Stimulated activated CD4-positive, alpha-beta T cell treated with anti-CD3 and anti-CD28 coated beads, Interleukin-15, amount 100 ng/mL, for 48 hours (primary cell): ENCODE measurements at places on chromosomes 1 and 21.

DNA sequence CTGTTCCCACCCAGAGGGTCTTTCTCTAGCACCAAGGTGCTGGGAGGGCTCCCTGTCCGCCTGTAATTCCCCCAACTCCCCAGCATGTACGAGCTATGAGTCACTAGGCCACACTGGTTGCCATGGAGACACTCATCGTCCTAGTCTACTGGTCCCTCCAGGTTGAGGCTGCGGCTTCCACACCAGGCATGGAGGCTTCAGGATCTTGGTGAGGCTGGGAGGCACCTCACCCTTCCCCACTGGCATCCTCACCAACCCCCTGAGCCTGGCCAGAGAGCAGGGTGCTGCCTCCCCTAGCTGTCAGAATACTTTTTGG, 75.6 kb upstream of the KAZN start:
- no peak for DNase-seq

GRCh38 chr1:46544561-46545240, 6.7 kb downstream of the KNCN start:
- no peak for DNase-seq

DNA sequence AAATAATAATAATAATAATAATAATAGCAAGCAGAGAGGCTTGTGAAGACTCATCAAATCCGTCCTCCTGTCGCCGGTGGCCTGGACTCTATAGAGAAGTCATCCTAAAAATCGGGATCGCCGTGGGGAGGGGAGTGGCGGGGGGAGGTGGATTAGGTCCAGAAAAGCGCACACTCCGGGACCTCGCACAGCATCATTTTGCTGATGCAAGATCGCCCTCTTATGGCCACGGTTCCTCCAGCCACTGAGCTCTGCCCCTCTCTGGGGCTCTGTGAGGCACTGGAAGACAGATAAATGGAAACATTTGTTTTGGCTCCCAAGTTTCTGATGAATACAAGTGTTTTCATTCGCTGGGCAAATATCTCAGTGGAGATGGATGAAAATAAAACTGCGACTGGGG, 612.0 kb downstream of the MATN1 start:
- DNase-seq = no peak

DNA sequence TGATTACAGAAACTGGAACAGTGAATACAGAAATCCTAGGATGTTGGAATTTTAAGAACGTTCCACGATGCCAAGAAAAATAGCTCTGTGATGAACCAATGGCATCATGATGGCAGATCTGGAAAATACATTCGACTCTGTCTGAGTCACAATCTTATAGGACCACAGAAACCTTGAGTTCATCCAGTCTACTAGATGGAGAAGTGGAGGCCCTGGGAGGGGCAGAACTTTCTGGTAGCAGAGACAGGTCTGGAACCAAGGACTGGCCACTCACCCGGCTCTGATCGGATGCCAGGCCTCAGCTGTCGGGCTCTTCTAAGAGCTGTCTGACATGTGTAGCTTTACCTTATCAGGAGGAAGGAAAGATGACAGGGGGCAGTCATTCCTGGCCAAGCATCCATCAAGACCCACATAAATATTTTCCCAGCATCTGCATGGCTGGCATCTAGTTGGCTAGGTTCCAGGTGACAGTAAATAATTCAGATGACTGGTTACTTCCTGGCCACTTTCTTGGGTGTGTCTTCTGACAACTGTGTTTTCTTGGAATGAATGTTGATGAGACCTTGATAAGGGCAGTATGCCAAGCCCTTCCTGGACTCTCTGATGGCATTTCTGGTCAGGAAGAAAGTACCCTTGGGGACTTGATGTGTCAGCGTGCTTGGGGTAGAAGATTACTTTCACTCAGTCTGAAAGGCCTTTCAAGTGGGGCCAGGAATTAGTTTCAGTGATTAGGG, 72.6 kb upstream of the TRABD2B start:
- DNase-seq = no peak

DNA sequence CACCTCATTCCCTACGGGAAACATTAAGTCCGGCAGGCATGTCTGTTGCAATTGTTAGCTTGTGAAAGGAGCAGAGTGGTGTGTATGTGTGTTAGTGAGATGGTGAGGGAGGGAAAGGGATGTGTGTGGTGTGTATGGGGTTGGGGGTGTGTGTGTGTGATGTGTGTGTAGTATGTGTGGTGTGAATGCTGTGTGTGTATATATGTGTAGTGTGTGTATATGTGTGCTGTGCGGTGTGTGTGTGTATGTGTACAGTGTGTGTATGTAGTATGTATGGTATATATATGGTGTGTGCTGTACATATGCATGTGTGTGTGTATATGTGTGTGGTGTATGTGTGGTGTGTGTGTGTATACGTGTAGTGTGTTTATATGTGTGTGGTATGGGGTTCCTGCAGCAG, 20.8 kb upstream of the BLACAT1 start:
- no peak for DNase-seq

GRCh38 chr21:36754241-36754898, 55.5 kb downstream of the SIM2 start:
- no peak for DNase-seq

- DNase-seq = no peak
These were observed 218.8 kb upstream of the CAMK1G start for GRCh38 chr1:209364716-209365115.

GRCh38 chr1:18466676-18467075, 14.1 kb upstream of the KLHDC7A start:
- no peak for DNase-seq

DNA sequence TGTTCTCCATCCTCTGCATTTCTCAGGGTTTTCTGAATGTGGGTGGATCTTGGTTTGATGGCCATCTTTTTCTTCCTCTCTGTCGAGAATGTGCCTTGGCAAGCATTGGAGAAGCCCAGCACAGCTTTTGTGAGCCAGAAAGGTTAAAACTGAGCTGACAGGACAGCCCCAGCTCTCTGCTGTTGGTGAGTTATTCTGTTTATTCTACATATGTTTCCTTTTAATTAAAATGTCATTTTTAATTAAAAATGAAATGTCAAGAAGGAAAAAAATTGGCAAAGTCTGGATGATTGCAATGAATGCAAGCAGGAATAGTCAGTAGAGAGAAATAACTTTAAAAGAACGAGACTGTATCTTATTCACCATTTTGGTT, 325.8 kb downstream of the PTBP2 start:
- no peak for DNase-seq

DNA sequence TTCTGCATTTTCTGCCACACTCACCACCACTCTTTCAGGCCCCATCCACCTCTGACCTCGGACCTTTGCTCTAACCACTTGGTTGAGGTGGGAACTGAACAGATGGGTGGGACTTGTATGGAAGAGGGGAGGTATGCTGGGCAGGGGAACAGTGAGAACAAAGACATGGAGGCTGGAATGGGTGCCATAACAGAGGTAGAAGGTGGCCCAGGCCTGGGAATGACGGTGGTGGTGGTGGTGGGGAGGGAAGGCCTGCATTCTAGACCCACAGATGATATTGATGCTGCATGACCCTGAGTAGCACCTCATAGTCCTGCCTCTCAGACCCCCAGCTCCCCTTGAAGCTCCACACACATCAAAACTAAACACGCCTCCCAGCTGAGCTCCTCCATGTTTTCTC, 5.2 kb upstream of the CSF3R start:
- no peak for DNase-seq

DNA sequence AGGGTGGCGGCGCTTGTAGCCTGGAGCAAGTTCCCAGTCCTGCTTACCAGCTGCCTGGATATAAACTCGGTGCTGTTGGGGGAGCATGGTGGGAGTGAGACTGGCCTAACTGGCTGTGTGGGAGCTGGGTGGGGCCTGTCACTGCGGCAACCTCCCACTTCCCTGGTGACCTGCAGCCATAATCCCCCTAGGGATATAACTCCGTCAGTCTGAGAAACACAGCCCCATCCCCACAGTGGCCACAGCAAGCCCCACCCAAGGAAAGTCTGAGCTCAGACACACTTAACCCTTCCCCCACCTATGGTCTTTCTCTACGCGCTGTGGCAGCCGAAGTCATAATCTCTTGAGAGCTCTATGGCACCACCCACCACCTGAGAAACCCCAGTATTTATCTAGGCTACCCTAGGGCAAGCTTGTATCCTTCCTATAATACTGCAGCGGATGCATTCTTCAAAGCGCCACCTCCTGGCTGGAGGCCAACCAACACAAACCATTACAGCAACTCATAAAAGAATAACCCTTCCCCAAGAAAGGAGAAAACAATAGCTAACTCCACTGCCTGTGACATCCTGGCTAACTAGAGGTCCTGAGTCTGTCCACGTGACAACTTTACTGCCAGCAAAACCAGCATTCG, 57.4 kb downstream of the ZNF648 start:
- no peak for DNase-seq

DNA sequence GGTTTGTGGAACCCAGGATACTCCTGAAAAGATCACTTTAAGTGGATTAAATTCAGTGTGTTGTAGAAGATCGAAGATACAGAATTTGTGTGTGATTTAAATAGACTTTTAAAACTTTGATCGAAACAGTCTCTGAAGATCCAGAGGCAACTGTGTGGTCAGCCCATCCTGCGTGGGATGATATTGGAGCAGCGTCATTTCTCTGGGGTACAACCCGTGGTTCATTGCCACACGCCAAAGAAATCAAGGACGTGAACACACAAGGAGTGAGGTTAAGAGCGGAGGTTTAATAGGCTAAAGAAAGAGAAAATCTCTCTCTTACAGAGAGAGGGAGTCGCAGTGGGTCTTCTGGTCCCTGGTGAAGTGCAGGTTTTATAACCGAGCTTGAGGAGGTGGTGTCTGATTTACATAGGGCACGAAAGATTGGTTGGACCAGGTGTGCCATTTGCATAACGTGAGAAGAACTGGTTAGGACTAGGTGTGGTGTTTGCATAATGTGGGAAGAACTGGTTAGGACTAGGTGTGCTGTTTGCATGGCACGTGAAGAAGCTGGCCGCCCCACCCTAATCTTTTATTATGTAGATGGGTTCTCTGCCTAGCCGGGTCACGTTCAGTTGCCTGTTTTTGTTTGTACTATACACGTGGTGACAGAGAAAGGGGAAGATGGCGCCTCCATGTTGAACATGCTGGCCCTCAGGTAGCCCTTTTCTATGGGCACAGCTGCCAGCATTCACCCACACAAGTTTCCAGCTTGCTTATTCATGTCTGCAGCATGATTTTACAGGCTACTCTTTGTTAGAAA, 82.3 kb downstream of the ADSS2 start:
- no peak for DNase-seq

GRCh38 chr1:71015745-71016144, 31.9 kb downstream of the PTGER3 start:
- no peak for DNase-seq

- DNase-seq = no peak
These were observed 32.2 kb upstream of the ZNF326 start for GRCh38 chr1:89962742-89963075.

GRCh38 chr1:234900595-234900994, 228.0 kb downstream of the TOMM20 start:
- DNase-seq = no peak

- no peak for DNase-seq
These were observed 16.4 kb downstream of the EPHA2 start for GRCh38 chr1:16139473-16139962.

DNA sequence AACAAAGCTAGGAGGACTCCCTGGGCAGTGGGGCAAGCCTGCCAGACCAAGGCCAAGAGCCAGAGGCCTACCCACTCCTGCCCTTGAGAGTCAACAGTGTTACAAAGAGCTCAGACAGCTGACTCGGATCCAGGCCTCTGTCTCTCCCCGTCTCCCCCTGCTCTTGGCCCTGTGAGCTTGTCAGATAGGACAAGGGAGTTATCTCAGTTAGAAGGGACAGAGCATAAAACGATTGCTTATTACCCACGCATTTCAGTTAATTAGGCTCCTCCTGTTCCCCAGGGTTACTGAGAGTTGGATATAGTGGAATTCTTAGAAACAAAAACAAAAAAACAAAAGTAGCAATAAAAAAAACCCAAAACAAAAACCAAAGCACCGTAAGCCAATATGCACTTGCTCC, 1.3 kb downstream of the SLC41A1 start:
- no peak for DNase-seq

DNA sequence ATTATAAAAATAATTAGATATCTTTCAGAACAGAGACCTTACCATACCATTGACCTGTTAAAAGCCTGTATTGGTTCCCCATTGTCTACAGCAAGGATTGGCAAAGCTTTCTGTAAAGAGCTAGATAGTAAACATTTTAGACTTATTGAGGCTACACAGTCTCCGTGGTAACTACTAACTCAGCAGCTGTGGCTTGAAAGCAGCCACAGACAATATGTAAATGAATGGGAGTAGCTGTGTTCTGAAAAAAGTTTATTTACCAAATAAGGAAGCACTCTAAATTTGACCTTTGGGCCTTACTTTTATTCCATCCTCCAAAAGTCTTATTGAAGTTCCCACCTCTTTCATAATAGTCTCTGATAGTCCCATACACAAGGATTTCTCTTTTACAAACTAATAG, 39.7 kb downstream of the NUP210L start:
- no peak for DNase-seq

- DNase-seq = no peak
These were observed 35.3 kb downstream of the ATF3 start for GRCh38 chr1:212643877-212644276.

DNA sequence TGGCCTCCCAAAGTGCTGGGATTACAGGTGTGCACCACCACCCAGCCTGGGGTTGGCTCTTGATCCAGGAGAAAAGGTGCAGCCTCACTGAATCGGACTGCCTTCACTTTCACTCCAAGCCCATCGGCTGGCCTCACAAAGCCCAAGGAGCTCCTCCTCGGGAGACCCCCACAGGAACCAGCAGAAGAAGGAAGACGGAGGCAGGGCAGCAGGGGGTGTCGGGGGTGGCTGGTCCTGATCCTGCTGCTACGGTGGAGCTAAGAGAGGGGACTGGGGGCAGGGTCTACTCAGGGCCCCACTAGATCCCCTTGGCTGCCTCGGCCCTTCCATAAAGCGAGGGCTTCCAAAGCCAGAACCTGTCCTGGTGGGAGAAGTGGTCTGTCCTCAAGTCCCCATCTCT, 93.9 kb downstream of the STUM start:
- no peak for DNase-seq

- no peak for DNase-seq
These were observed 637 bp downstream of the LYPLA2 start for GRCh38 chr1:23791516-23792047.

GRCh38 chr1:181043025-181043888, 9.5 kb downstream of the MR1 start:
- no peak for DNase-seq

- DNase-seq = no peak
These were observed 9.4 kb upstream of the OR2M2 start for GRCh38 chr1:248165186-248165585.

DNA sequence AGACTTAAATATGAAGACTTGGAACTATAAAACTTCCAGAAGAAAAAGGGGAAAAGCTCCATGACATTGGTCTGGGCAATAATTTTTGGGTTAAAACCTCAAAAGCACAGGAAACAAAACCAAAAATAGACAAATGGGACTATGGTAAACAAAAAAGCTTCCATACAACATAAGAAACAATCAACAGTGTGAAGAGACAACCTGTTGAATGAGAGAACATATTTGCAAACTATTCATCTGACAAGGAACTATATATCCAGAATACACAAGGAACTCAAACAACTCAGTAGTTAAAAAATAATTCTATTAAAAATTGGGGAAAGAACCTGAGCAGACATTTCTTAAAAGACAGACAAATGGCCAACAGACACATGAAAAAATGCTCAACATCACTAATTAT, 192.7 kb upstream of the ZNHIT6 start:
- no peak for DNase-seq
